Activated naive CD4-positive, alpha-beta T cell treated with anti-CD3 and anti-CD28 coated beads, Interleukin-2, amount 50 U/mL, for 16 hours (primary cell): ENCODE measurements at places on chromosomes 16 and 17.

GRCh38 chr16:30777591-30778297 is 9.3 kb downstream of the ZNF629 start:
- no peak for DNase-seq

DNA sequence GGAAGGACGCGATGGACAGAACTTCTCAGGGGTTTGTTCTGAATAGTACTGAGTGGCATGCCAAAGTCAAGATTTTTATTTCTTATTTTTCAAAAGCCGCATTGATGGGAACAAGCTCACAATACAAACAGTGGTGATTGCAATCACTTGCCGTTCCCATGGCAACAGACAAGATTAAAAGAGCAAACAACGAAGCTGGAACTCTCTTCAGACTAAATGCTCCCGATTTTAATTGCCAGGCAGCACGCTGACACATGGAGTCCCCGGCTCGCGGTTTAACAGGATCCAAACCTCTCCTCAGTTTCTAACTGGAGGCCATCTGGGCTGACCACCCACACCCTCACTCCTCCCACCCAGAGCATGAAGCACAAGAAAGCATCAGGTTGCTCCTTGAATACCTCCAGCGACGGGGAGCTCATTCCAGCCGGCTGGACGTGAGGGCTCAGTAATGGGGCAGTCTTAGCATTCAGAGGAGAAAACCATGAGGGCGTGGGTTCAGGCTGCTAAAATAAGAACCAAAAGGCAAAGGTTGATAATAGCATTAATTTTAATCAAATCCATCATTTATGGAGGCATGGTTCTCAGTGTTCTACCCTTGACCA is 41.5 kb downstream of the AIPL1 start:
- DNase-seq, result no peak

DNA sequence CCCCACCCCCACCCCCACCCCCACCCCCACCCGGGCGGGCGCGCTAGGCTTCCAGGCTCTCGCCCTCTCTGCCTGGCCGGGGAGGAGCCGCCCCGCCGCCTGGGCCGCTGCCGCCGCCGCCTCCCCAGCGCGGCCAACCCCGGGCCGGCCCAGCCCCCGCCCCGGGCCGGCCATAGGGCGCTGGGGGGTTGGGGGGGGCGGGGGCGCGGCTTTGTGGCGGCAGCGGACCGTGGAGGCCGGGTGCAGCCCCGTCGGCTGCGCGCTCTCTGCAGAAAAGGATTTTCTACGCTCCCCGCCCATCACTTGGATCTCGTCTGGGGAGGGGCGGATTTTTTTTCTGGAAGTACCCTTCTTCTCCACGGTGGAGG is 230.9 kb downstream of the MRTFB start:
- DNase-seq, result no peak

- DNase-seq, result no peak
These were observed 209.6 kb upstream of the CACNG5 start for GRCh38 chr17:66625311-66625767.

DNA sequence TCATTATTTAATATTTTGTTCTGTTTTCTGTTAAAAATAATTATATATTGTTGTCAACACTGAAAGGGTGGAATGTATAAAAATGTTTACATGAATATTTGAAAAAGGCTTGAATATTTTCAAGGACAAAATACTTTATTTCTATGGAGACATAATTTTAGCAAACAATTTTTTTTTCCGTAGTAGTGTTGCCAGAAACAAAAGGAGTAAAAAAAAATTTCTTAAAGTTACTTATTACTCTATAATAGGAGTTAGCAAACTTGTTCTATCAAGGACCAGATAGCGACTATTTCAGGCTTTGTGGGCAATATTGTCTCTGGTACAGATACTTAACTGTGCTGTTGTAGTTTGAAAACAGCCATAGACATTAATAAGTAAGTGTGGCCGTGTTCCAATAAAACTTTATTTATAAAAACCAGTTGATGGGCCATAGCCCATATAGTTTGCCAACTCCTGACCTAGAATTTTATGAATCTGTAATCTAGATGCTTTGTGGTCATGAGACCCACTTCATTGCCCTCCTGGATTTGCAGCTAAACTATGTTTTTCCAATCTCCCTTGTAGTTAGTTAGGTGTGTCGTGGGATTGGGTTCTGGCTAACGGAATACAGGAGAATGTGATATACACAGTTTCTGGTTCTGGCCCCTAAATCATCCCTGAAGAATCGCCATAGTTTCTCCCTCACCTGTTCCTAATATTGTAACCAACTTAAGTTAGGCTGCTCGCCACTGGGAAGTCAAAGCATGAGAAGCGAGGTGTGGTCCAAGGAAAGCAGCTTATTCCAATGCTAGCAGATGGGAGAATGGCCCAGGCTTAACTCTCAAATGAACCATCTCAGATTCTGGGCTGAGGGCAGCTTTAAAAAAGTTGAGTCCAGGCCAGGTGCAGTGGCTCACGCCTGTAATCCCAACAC is 153.6 kb downstream of the ABCA8 start:
- DNase-seq, result no peak

- no peak for DNase-seq
These were observed 9.1 kb upstream of the CEP295NL start for GRCh38 chr17:78912082-78912481.

DNA sequence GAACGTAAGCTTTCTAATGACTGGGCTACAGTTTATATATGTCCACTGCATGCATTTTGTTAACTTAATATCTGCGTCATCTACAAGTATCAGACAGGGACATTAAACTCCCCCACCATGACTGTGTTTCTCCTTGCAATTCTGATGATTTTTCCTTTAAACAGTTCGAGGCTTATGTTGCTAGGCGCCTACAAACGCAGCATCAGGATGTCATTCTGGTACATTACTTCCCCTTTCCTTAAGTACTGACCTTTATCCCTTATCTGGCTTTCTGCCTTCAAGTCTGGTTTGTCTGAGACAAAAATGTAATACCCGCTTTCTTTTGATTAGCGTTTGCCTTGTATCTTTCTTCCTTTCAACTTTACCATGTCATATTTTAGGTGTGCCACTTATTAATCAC is 362.4 kb downstream of the SLC39A11 start:
- DNase-seq, result no peak

GRCh38 chr17:9022573-9023391 is 1.5 kb downstream of the NTN1 start:
- peak; percentile 25 for DNase-seq
